ENCODE measurements at places on chromosomes 7 and 10.
A peak's percentile ranks its signal among the peaks of the same experiment; 100 is the strongest.

DNA sequence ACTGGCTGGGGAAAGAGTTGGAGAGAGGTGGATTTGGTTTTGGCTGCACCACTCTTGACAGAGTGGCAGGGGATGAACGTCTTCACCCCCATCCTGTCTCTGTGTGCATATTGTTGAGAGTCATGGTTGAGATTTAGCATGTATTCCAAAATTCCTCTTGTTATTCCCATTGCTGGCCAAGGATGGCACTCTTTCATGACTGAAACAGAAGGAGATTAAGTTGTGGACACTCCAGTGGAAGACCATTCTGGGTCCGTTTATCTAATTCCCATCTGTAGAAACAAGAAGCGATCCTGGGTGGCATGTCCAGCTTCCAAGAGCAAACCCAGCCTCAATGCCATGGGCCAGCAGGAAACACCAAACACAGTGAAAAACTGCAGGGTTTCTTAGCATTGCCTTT, 469.0 kb upstream of the IGFBP3 start:
- no peak for DNase-seq

DNA sequence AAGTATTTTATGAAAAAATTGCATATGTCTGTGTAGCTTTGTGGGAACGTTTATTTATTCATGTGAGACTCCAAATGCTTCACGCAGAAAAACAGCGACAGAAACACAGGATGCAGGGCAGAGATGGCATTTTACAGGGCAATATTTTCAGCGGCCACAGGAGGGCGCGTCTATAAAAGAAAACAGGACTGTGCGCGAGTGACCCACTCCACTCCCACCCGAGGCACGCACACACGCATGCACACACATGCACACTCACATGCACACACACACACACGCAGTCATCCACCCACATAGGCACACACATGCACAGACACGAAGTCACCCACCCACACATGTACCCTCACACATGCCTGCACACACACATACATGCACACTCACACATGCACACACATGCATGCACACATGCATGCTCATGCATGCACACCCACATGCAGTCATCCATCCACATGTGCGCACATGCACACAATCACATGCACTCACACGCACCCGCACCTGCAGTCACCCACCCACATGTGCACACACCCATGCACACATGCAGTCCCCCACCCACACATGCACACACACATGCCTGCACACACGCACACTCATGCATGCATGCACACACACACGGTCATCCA, 96.3 kb downstream of the DNAJB6 start:
- DNase-seq: no peak

GRCh38 chr7:91713669-91714068, 166.8 kb downstream of the MTERF1 start:
- no peak for DNase-seq

GRCh38 chr10:118365702-118366101, 23.6 kb upstream of the FAM204A start:
- no peak for DNase-seq

GRCh38 chr7:37757563-37757962, 74.0 kb downstream of the GPR141 start:
- no peak for DNase-seq

DNA sequence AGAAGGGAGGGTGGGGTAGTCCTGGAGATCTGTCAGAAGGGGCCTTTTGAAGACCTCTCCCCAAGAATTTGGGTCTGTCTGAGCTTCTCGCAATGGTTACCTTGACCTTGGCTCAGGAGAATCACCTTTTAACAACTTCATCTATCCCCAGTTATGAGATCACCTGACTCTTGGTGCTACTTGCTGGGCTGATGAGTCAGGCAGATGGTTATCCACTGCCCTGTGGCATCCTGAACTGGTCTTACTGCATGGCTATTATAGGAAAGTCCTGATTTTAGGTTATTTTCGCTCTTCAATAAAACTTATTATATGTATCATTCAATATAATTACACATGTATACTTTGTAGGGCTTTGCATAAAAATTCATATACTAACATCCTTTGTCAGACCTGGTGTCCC, 274.7 kb downstream of the GFRA1 start:
- no peak for DNase-seq

DNA sequence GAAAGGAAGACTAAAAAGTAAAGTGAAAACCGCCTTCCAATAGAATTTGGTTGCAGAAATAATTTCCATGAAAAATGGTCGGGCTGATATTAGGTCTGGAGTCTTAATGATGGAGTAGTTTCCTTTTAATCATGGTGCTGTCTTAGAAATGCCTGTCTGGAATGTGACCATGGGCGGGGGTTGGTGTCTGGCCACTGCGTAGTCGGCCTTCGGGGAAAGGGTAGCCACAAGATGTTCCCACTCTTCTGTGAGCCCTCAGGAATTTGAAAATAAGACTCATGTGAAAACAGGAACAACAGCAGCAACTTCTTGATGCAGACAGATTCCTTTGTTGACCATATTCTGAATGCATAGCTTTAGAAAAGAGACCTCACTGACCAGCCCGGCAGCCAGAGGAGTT, 176.8 kb downstream of the KIAA1217 start:
- no peak for DNase-seq

DNA sequence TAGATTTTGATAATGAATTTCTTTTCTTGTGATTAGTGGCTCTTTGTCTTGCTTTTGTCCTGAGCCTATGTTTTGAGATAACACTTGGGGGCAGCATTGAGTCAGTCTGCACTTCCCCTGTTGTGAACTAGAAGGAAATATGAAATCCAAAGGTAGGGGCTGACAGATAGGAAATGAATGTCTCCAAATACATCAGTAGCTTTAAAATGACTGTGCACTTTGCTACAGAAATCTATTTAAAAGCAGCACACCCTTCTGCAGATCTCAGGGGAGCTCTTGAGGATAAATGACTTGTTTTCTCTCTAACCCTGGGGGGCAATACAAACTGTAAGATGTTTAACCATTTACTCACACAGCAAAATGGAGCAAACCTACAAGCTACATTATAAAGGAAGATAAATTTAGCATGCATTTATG, 176.0 kb upstream of the MYO3A start:
- no peak for DNase-seq

DNA sequence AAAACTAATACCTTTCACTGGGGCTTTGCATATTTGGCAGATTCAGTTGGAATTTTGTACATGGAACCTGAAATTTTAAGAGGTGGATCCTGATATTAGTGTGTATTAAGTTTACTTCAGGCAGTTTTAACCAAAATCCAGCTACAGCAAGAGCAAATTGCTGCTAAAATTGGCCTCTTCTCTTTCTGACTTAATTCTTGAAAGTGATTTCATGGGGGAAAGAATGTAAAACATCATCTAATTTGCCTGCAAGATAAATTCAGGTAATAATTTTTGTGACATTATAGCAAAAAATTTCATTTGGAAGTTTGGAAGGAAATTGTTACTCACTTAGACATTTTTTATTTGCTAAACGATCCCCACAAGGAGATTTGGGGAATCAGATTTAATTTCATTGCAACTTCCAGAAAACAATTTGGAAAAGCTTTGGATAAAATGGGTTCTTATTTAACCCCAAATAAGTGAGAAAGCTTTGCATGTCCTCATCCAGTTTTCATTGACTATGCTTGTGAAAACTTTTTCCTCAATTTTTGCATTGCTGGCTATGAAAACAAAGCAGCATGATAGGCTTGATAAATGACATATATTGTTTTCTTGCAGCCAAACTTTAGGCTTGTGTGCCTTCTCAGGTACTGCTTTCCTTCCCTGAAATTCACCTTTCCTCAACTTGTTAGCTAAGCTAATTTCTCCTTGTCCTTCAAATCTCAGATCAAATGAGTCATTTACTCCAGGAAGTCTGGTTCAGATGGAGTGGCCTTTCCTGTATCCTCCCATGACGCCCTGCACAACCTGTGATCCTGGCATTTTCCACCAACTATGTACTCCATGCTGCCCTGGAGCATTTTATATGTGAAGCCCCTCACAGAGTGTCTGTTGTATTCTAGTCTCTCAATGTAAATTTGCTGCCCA, 27.4 kb upstream of the ZNF438 start:
- no peak for DNase-seq

- no peak for DNase-seq
Measured at GRCh38 chr10:107544706-107545520, 380.4 kb upstream of the SORCS1 start.

DNA sequence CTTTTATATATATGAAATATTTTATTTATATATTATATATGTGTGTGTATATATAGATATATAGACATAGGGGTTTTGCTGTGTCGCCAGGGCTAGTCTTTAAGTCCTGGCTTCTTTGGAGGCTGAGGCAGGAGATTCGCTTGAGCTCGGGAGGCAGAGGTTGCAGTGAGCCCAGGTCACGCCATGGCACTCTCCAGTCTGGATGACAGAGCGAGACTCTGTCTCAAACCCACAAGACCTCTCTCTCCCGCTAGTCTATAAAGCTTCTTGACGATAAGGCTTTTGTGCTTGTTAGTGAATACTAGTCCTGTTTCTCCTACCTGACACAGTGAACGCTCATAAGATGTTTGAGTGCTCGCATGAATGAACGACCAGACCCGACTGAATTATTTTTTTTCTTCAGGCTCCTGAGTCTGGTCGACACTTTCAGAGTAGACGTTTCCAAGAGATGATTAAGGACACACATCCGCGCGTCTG, 577 bp upstream of the DDX21 start:
- DNase-seq: no peak

DNA sequence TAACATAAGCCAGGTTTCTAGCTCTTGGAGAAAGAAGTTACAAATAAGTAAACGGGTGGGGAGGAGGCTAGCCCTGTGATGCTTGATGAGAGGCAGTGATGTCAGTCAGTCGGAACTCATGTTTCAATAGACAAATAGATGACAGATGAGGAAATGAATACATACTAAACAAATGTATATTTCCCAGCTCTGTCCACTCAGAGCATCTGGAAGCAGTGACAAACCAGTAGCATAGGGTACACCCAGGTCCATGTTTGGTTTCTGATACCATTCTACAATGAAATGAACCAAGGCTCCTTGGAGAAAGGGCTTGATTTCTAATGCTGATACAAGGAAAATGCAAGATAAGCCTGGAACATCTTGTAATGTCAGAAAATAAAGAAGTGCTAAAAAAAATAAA, 30.6 kb downstream of the PODXL start:
- no peak for DNase-seq

GRCh38 chr7:128853799-128854198, 8.9 kb upstream of the ATP6V1F start:
- no peak for DNase-seq

- DNase-seq: no peak
Measured at GRCh38 chr10:119821182-119821581, 51.5 kb downstream of the MCMBP start.

GRCh38 chr10:12946372-12946771, 55.1 kb downstream of the CCDC3 start:
- DNase-seq: no peak

DNA sequence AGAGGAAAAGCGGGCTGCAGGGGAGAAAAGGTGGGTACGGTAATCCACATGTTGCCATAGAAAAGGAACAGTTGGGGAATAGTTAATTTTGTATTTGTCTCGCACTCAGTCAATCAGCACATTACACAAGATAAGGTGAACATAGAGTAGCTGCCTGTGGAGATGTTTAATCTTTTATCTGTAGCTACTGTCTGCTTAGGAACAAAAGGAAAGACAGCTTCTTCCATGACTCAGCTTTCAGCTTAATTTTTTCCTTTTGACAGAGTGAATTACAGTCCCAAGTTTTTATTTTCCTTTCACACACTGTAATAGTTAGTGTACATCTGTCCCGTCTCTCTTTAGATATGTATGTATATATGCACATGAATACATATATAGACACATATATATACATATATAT, 39.3 kb upstream of the PODXL start:
- DNase-seq: no peak

DNA sequence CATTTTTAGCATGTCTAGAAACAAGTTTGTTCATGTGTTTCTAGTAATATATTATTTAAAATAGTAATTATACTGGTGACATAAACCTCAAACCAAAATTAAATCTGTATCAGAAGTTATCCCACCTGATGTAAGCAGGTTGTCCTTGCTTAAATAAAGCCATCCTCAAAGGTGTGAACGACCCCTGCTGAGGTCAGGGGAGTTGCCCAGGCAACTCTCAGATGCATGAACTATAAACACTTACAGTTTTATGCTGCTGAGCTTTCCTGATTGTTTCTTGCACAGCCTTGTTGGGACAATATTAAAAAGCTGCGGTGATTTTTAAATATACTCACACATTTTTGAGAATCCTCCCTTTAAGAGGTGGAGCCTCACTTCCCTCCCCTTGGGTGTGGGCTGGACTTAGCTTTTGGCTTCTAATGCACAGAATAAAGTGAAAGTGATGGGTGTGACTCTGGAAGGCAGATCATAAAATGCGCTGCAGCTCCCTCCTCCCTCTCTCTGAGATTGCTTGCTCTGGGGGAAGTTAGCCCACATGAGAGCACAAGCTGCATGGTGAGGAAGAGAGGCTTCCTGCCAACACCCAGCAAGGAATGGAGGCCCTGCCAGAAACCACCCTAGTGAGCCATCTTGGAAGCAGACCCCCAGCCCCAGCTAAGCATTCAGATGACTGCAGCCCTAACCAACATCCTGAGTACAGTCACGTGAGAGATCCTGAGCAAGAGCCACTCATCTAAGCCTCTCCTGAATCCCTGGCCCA, 152.7 kb downstream of the SKIDA1 start:
- DNase-seq: peak; percentile 82

GRCh38 chr10:22030421-22030820, 26.9 kb upstream of the DNAJC1 start:
- no peak for DNase-seq

DNA sequence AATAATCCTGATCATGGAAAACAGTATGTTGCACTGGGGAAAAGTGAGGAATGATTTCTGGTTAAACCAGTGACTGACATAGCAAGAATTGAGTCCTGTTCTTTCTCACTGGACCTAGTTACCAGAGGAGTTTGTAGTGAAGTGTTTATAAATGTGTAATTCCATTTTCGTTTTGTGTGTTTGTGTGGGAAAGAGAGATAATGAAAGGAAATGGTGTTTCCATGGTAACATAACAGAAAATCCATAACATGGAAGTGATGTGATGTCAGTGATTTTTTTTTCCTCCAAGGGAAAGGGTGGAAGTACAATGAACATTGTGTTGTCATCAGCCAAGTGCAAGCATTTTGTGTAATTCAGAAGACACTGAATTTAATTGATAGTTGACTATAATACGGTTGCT, 283.9 kb downstream of the PLXDC2 start:
- peak; percentile 1 for DNase-seq
